ENCODE measurements at places on chromosomes 5 and 9. TPM values are rescaled to one million over a fixed set of nuclear protein-coding genes. Genes with fewer than 3 reads are reported as not detected.

The FOXD4L3 gene
- total RNA-seq: not detected

The GFPT2 gene
- 57.5 TPM for total RNA-seq

The PCDHA13 gene
- not detected for total RNA-seq

The NPDC1 gene
- 19.6 TPM for total RNA-seq

The DMRT3 gene
- total RNA-seq: not detected

The C6 gene
- total RNA-seq: not detected

The ANKRD55 gene
- not detected for total RNA-seq

The PPP2CA gene
- 234 TPM for total RNA-seq

The RABGAP1 gene
- 7.6 TPM for total RNA-seq

The GABRA6 gene
- not detected for total RNA-seq

The PDCD1LG2 gene
- total RNA-seq: 4.9 TPM

The CTNND2 gene
- total RNA-seq: not detected

The ENTREP1 gene
- not detected for total RNA-seq

The TLX3 gene
- not detected for total RNA-seq

The NTRK2 gene
- total RNA-seq: under 0.01 TPM

The PCDHGA2 gene
- total RNA-seq: 0.50 TPM

The ADAMTS6 gene
- total RNA-seq: 19.3 TPM

The IGIP gene
- 0.45 TPM for total RNA-seq

The SEPTIN8 gene
- 41.9 TPM for total RNA-seq

The ZNF782 gene
- 2.2 TPM for total RNA-seq

The ELAVL2 gene
- not detected for total RNA-seq

The PRDM9 gene
- total RNA-seq: not detected

The TMEM171 gene
- 3.0 TPM for total RNA-seq

The FKTN gene
- total RNA-seq: 16.4 TPM

The FOXD4L4 gene
- total RNA-seq: not detected

The SLC25A48 gene
- not detected for total RNA-seq

The EIF4E1B gene
- total RNA-seq: not detected

The DDX4 gene
- total RNA-seq: not detected

The EPB41L4B gene
- 0.45 TPM for total RNA-seq

The CNOT8 gene
- 56.5 TPM for total RNA-seq

The SEMA6A gene
- total RNA-seq: 0.50 TPM

The CEP120 gene
- total RNA-seq: 11.9 TPM

The STKLD1 gene
- total RNA-seq: not detected

The INSL4 gene
- total RNA-seq: not detected

The AGXT2 gene
- total RNA-seq: not detected

All from bronchus fibroblast of lung (primary cell).